ENCODE measurements at places on chromosomes 3 and 15. TPM values are rescaled to one million over a fixed set of nuclear protein-coding genes. Genes with fewer than 3 reads are reported as not detected.

NR1I2 gene
- total RNA-seq = under 0.01 TPM

NIPA2 gene
- 103 TPM for total RNA-seq

NDN gene
- total RNA-seq = 31.1 TPM

PLSCR5 gene
- not detected for total RNA-seq

OIP5 gene
- 12.3 TPM for total RNA-seq

MFGE8 gene
- total RNA-seq = 142 TPM

CCR1 gene
- total RNA-seq = not detected

VGLL4 gene
- 61.0 TPM for total RNA-seq

STAC gene
- 0.14 TPM for total RNA-seq

Measured in placental pericyte (primary cell).